NCI-H1694 treated with DMSO at 0.1 percent for 48 hours (cell line): ENCODE measurements at places on chromosomes 1 and 21.

DNA sequence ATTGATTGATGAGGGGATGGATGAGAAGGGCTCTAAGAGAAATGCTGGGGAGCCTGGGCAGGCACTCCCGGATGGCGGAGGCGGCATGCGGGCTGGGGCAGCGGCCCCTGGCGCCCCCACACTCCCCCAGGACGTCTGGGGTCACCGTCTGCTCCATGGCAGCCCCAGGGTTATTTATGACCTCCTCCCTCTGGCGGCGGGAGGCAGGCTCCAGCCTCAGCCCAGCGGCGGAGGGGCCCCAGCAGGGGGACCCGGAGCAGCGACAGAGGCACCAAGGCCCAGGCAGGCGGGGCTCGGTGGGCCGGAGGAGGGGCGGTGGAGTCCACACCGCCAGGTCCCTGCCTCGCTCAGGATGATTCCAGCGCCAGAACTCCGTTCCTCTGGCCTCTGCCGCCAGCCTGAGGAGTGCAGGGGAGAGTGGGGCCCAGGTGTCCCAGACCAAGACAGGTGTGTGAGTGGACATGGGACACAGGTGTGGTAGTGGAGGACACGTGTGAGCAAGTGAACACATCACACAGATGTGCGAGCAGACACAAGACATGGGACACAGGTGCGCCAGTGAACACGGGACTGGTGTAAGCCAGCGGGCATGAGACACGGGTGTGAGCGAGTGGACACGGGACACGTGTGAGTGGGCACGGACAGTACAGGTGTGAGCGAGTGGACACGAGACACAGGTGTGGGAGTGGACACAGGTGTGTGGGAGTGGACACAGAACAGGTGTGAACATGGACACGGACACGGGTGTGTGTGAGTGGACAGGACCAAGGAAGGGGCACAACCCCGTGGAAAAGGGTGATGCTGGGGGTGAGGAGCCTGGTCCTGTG is 2.5 kb upstream of the SAMD11 start:
- peak; percentile 39 for DNase-seq

GRCh38 chr1:221089803-221090202 is 210.6 kb downstream of the HLX start:
- DNase-seq: no peak

DNA sequence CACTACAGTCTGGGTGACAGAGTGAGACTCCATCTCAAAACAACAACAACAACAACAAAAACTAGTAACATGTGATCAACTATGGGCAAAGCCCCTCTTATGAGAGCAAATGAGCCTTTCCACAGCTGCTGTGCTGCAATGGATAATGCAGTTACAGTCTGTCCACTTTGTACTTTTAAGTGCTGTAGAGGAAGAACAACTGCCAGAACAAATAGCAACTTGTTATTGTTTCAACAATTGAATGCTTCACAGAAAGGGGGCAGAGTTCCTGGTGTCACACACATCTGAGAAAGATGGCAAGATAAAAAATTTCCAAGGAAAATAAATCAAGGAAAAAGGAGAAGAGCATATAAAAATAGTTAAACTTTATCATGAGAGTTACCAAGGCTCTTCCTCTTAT is 243.6 kb upstream of the DMRTA2 start:
- DNase-seq: no peak

DNA sequence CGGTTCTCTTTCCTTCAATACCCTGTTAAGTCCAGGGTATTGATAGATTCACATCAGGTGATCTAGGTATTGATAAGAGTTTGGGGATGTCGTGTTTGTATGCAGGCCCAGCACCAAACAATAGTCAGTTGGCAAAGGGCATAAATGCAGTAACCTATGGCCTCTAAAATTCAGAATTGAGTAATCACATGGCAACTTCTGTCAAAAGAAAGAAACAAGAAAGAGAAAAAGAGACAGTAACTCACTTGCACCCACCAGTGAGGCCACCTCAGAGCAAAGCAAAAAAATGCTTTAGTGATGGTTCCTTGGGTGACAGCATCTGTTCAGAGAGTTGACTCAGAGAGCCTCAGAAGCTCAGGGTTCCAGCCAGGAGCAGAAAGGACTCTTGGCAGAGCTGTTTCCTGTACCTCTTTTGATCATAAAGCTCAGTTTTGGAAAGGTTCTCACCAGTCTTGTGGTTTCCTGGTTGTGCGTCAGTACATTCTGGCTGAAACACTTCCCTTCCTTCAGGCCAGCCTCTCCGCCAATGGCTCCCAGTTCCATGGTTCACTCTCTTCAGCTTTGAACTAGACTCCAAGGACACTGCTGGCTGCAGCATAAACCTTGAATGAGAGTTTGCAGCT is 70.1 kb upstream of the GORAB start:
- no peak for DNase-seq

GRCh38 chr1:100612540-100612939 is 74.6 kb downstream of the GPR88 start:
- no peak for DNase-seq

DNA sequence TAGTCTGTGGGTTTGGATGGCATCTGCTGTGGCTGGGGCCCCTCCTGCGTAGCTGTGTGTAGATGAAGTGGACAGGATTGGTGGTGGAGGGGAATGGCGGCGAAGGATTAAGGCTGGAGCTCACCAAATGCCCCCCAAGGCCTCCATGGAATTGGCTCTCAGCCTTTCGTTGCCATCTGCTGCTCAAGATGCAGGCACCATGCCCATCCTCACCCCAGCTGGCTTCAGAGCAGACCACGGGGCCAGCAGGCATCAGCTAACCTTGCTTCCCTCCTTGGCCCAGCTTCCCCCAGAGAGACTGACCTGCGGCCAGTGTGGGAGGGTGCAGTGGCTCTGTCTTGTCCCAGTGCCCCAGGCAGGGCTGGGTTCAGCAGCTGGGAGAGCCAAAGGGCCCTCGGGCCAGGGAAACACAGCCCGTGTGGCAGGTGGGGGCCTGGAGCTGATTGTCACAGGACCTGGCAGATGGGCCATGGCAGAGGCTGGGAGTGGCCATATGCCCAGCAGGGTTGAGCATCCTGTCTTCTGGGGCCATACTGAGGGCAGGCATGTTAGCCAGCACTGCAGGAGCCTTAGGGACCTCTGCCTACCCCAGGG is 66.8 kb upstream of the ACTL8 start:
- DNase-seq: peak; percentile 31

DNA sequence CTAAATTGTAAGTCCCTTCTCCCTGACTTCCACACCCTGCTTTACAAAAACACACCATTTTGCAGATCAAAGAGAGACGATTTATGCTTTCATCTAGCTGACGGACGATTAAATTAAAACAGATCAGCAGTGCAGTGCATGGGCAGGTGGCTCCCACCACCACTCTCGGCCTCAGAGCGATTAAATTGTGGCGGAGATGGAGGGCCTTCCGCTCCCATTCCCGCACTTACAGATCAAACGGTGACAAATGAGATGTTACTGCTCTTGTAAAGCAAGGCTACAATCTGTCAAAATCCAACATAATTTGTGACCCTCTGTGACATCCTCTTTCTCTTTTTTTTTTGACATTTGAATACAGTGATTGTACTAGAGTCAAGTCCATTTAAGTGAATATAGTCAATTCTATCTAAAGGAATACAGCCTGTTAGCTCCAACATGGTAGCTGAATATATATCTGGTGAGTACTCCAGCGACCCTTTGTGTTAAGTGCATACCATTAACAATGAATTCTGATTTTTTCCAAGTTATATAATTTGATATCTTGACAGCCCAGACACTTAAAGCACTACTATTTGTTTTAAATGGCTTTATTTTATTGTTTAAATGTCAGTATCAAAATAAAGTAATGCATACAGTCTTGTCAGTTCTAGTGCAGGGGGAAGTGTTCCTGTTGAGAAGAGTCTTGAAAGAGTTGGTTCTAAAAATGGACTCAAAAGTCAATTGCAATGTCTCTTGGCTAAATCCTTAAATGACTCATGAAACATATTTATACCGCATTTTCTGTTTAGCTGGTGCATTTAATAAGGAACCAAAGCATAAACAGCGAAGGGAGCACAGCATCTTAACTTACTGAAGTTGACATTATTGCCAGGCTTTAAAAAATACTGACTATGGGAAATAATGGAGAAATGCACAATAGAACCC is 109.0 kb downstream of the ESRRG start:
- DNase-seq: no peak

DNA sequence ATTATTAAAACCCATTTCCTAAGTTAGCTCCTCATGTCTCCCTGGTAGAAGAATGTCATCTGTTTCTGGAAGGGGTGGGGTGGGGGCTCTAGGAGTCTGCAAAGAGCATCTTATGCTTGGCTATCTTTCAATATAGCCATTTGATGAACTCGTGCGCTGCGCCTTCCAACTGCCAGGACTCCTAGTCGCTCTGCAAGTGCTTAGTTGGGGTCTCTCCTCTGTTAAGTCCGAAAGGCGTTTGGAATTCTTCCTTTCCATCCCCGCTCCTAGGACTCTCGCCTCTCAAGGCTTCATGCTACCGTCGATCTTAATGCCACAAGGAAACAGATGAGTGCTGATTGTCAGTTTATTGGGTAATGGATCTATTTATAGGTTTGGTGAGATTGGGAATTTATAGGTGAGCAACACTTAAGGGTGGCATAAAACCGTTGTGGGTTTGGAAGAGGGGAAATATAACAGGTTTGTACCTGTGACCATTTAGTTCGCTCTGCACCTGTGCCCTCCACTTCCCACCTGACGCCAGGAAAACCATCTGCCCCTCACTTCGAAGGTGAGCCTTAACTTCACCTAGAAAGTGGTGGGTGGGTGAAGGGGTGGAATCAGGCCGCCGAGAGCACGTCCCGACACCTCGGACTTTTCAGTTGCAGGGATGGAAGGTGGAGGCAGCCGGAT is 1.1 kb downstream of the KCNH1 start:
- no peak for DNase-seq

DNA sequence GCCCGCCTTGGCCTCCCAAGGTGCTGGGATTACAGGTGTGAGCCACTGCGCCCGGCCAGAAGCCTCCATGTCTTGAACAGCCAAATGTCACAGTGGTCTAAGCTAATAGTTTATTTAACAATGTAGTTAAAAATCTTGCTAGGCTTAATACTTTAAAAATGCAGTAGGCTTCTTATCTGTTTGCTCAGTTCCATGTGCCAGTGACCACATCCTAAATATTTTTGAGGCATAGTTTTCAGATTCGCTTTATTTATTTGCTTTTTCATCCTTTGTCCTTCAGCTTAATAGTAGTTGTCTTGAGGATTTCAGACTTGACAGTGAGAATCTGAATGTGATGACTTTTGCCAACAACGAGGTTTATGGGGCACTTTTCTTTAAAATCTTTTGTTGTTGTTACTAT is 59.9 kb upstream of the PRRX1 start:
- DNase-seq: no peak

DNA sequence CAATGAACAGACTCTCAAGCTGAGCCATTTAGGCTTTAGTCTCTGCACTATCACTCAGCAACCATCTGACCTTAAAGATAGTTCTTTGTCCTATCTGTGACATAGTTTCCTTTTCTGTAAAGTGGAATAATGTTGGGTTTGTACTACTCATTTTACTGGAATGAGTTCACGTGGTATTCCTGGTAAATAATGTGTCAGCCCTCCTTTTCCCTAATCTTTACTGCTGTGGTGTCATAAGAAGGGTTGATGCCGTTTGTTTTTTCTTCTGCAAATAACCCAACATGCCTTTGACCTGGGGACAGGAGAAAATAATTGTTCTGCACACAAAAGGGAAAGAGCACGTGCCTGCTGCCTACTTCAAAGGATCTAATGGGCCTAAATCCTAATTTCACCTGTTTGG is 297.8 kb downstream of the BRINP3 start:
- DNase-seq: no peak

DNA sequence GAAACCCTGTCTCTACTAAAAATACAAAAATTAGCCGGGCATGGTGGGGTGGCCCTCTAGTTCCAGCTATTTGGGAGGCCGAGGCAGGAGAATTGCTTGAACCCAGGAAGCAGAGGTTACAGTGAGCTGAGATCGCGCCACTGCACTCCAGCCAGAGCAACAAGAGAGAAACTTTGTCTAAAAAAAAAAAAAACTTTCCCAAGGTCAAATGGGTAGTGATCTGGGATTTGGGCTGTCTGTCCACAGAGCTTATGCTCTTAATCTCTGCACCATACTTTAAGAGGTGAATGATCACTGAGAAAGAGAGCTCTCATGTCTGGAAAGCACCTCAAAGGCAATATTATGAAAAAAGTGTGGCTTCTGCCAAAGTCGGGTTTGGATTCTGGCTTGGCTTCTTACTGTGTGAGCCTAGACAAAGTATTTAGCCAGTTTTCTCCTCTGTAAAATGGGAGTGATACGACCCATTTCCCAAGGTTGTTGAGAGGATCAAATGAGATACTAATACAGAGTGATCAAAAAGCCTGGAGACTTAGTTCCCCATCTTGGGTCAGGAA is 34.4 kb downstream of the ATP2B4 start:
- no peak for DNase-seq

- no peak for DNase-seq
Measured at GRCh38 chr1:232009741-232010140, 383.2 kb downstream of the DISC1 start.

DNA sequence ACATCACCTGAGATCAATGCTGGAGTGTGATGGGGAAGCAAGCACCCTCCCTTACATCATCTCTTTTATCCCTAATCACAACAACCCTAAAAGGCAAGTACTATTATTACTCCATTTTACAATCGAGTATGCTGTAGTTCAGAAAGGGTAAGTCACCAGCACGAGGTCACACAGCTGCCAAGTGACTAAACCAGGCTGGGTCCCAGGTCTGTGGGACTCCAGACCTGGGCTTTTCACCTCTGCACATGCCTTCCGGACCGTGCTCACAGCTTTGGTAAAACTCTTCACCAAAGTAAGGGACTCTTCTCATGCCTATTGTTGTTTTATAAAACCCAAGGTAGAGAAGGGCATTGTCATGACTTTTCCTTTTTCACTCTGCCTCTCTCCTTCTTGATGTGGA is 130.9 kb downstream of the DMRTB1 start:
- no peak for DNase-seq

DNA sequence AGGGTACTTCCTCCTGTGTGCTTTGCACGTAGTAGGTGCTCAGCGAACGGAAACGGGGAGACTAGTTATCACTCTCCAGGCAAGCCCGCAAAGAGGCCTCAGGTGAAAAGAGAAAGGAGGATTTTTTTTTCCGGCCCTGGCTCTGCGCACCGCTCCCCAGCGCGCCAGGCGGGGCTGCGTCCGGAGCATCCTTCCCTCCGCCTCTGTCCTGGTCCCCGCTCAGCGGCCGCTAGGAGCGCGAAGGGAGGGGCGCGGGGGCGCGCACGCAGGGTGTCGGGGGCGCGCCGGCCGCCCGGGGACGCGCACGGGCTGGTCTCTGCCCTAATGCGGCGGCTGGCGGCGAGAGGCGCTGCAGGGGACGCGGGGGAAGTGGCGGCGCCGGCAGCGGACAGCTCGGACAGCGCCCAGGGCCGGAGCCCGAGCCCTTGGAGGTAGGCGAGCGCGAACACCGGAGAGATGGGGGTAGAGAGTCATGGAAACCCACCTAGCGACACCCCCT is 42.3 kb upstream of the NFASC start:
- peak; percentile 62 for DNase-seq

DNA sequence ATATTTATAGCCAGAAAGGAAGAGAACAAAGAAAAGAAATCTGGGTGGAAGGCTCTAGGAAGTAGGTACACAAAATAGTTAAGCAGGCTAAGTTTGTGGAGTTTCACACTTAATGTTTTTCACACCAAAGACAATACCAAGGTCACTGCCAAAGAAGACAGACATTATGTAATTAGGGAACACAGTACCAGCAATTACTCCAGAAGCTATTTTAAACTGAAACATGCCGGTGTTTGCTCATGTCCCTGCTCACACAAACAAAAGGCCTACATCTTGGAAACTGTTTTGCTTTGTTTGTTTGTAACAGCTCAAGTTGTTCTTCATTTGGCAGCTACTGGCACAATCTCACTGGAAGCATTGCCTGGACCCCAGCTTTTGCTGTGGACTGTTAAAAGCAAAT is 88.5 kb upstream of the DAB1 start:
- DNase-seq: no peak
